ENCODE measurements at places on chromosomes 1 and 21.

- DNase-seq = no peak
Measured at GRCh38 chr1:150563340-150564038, 14.3 kb downstream of the ADAMTSL4 start.

DNA sequence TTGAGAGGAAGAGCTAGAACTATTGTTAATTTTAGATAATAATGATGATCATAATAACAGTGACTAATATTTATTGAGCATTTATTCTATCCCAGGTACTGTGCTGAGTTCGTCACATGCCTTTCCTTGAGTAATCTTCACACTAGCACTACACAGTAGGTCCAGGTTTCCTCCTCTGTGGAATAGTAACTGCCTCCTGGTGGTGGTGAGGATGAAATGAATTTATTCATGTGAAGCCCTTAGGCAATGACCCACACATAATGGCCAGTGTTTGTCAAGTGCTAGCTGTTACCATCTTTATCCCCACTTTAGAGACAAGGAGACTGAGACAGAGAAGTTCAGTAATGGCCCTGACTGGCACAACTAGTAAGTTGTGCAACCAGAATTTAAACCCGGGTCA is 5.9 kb downstream of the NIPAL3 start:
- DNase-seq = no peak

GRCh38 chr1:183632114-183632513 is 3.5 kb downstream of the ARPC5 start:
- no peak for DNase-seq

DNA sequence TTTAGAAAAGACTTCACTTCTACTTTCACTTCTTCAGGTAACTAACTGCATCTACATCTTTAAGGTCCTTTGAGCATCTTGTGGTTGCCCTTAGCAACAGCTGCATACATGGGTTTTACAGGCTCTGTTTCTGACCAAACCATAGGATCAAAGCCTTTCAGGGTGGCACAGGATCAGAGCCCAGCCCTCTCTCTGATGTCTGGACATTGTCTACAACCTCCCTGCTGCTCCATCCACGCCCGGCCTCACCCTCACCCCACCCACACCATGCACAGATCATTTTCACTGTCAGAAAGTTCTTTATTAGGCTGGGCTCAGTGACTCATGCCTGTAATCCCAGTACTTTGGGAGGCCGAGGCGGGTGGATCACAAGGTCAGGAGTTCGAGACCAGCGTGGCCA is 5.2 kb downstream of the NCF2 start:
- no peak for DNase-seq

- DNase-seq = peak; percentile 12
Measured at GRCh38 chr1:93591676-93592550, 89.7 kb downstream of the BCAR3 start.

GRCh38 chr1:91831132-91831930 is 54.6 kb downstream of the TGFBR3 start:
- DNase-seq = no peak

DNA sequence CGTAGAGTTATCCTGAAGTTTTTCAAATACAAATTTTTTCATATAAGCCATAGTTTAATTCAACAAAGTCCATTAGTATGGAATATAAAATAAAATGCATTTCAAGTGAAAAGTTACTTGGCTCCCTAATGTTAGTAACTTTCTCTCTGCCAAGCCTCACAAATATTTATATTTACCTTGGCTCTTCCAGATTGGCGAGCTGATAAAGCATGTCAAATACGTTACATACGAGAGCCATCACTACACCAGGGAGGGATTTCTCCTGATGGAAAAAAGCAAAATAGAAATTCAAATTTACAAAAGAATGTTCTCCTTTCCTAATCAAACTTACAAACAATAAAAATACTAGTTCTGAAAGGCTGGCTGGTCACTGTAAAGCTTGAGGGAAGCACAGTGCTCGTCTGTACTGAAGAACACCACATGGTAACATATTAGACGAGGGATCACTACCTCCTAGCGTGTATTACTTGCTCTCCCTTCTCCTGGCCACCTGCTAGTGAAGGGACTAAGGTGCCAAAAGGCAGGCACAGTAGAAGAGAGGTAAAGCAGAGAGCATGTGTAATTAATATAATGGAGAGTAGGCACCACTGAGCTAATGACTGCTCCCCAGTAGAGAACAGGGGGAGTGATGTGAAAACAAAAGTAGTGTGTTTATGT is 80.9 kb downstream of the USP24 start:
- DNase-seq = no peak

GRCh38 chr1:243748706-243749283 is 101.2 kb downstream of the AKT3 start:
- DNase-seq = no peak

- DNase-seq = no peak
Measured at GRCh38 chr21:45204395-45204794, 83.3 kb downstream of the POFUT2 start.

GRCh38 chr1:47179988-47180563 is 9.8 kb downstream of the PDZK1IP1 start:
- no peak for DNase-seq

- DNase-seq = no peak
Measured at GRCh38 chr1:52426371-52426770, 22.0 kb downstream of the PRPF38A start.

DNA sequence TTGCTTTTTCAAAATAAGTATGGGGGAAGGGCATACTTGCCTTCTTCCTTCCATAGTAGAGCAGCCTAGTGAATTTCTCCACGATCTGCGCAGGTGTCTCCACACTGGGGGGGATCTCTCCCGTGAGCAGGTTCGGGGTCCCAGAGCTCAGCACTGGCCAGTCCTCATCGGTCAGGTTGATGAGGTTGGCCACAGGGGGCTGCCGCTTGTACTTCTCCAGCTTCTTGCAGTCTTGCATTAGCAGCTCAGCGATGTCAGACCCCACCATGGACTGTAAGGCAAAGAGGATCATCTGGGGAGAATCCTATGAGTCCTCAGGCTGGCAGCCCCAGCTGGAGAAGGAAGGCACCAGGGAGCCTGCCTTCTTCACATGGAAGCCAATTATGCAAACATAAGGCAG is 11.8 kb downstream of the SEC16B start:
- DNase-seq = no peak

- no peak for DNase-seq
Measured at GRCh38 chr1:64608651-64609048, 136.2 kb upstream of the RAVER2 start.

DNA sequence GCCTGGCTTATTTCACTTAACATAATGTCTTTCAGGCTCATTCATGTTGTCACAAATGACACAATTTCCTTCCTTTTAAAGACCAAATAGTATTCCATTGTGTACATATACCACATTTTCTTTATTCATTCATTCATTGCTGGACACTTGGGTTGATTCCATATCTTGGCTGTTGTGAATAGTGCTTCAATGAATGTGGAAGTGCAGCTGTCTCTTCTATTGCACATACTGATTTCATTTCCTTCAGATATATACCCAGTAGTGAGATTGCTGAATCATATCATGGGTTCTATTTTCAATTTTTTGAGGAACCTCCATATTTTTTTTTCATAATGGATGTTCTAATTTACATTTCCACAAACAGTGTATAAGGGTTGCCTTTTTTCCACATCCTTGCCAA is 38.6 kb upstream of the WLS start:
- DNase-seq = no peak

DNA sequence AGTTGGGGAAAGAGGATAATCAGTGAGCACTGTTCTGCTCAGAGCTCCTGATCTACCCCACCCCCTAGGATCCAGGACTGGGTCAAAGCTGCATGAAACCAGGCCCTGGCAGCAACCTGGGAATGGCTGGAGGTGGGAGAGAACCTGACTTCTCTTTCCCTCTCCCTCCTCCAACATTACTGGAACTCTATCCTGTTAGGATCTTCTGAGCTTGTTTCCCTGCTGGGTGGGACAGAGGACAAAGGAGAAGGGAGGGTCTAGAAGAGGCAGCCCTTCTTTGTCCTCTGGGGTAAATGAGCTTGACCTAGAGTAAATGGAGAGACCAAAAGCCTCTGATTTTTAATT is 42.7 kb downstream of the YARS1 start:
- DNase-seq = no peak
